ENCODE measurements at places on chromosomes 5 and 9. TPM values are rescaled to one million over a fixed set of nuclear protein-coding genes. Genes with fewer than 3 reads are reported as not detected.

Gene DCTN3
- total RNA-seq: 80.4 TPM

Gene F2RL2
- 0.11 TPM for total RNA-seq

Gene KLHL3
- 48.6 TPM for total RNA-seq

Gene SOX30
- not detected for total RNA-seq

Gene HAPLN1
- total RNA-seq: not detected

Gene RNF183
- not detected for total RNA-seq

Gene MLANA
- not detected for total RNA-seq

Gene SPINK6
- total RNA-seq: not detected

Gene ZCCHC7
- 8.7 TPM for total RNA-seq

Gene SLC34A1
- total RNA-seq: not detected

Gene ASPN
- total RNA-seq: not detected
